ENCODE measurements at places on chromosomes 1 and 21. TPM values are rescaled to one million over a fixed set of nuclear protein-coding genes. Genes with fewer than 3 reads are reported as not detected.

GRCh38 chr21:27631471-27631870, 664.6 kb upstream of the ADAMTS5 start:
- no peak overlapping the region for H3K4me3 ChIP-seq
- no peak for DNase-seq
- no peaks in the 10 kb centered on the region for H3K36me3 ChIP-seq
- no peak overlapping the region for H3K27ac ChIP-seq
- H3K27me3 ChIP-seq = no peaks in the 10 kb centered on the region

- no peaks in the 10 kb centered on the region for H3K4me1 ChIP-seq
- DNase-seq = no peak
- H3K36me3 ChIP-seq = no peaks in the 10 kb centered on the region
- no peak overlapping the region for H3K4me3 ChIP-seq
- H3K27ac ChIP-seq = no peak overlapping the region
- no peaks in the 10 kb centered on the region for H3K27me3 ChIP-seq
These were observed 37.7 kb upstream of the LRP8 start for GRCh38 chr1:53365437-53366063.

GRCh38 chr21:35563885-35564451, 496.4 kb downstream of the SETD4 start:
- no peaks in the 10 kb centered on the region for H3K27me3 ChIP-seq
- H3K36me3 ChIP-seq = no peaks in the 10 kb centered on the region
- H3K27ac ChIP-seq = no peak overlapping the region
- H3K4me1 ChIP-seq = no peaks in the 10 kb centered on the region
- no peak for DNase-seq

GRCh38 chr1:61143821-61144424, 61.6 kb downstream of the NFIA start:
- no peaks in the 10 kb centered on the region for H3K27me3 ChIP-seq
- H3K4me3 ChIP-seq = no peak overlapping the region
- H3K27ac ChIP-seq = no peak overlapping the region
- DNase-seq = no peak
- peaks cover 8% of the 10 kb centered on the region for H3K4me1 ChIP-seq

- H3K27me3 ChIP-seq = no peaks in the 10 kb centered on the region
- no peak for DNase-seq
- H3K36me3 ChIP-seq = no peaks in the 10 kb centered on the region
These were observed 10.4 kb downstream of the LGALS8 start for GRCh38 chr1:236534151-236534651.

GRCh38 chr1:116390195-116390594, 17.2 kb downstream of the ATP1A1 start:
- H3K4me3 ChIP-seq = no peak overlapping the region
- H3K36me3 ChIP-seq = peaks cover 61% of the 10 kb centered on the region
- no peak for DNase-seq
- H3K4me1 ChIP-seq = no peaks in the 10 kb centered on the region

- H3K36me3 ChIP-seq = no peaks in the 10 kb centered on the region
- H3K27me3 ChIP-seq = no peaks in the 10 kb centered on the region
- H3K4me3 ChIP-seq = no peak overlapping the region
- DNase-seq = no peak
- no peaks in the 10 kb centered on the region for H3K4me1 ChIP-seq
These were observed 73.5 kb upstream of the VCAM1 start for GRCh38 chr1:100646001-100646400.

GRCh38 chr1:1324524-1325287, at the start of the genes CPTP and INTS11:
Gene CPTP (plus strand): TSS chr1:1324802. CDS start chr1:1326911, 2,109 bp downstream.
Gene INTS11 (minus strand): TSS chr1:1324660. CDS start chr1:1324608, 52 bp downstream.
- peaks cover 9% of the 10 kb centered on the region for H3K36me3 ChIP-seq
- DNase-seq = peak; percentile 94
- H3K4me1 ChIP-seq = peaks cover 13% of the 10 kb centered on the region
- H3K27me3 ChIP-seq = no peaks in the 10 kb centered on the region

DNA sequence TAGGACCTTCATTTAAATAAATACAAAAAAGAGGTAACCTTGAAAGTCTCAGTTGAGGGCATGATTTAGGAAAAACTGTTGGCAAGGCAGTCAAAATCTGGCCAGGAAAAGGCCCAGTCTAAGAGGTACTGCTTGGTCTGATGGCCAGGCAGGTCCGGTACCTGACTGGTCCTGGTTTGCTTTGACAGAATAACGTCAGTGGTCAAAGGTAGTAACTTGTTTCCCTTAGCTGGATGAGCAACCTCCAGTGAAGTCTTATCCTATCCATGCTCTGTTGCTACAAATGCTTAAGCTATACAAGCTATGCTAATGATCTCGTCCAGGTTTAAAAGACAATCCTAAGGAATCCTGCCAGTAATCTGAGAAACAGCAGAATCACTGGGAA, 85.0 kb downstream of the PGBD5 start:
- no peaks in the 10 kb centered on the region for H3K36me3 ChIP-seq
- peaks cover 3% of the 10 kb centered on the region for H3K4me1 ChIP-seq
- no peaks in the 10 kb centered on the region for H3K27me3 ChIP-seq
- H3K4me3 ChIP-seq = no peak overlapping the region
- no peak overlapping the region for H3K27ac ChIP-seq

GRCh38 chr21:38721055-38721454, 84.7 kb upstream of the ETS2 start:
- no peak for DNase-seq
- no peak overlapping the region for H3K27ac ChIP-seq
- H3K4me3 ChIP-seq = no peak overlapping the region

GRCh38 chr1:45331436-45332345, 5.0 kb downstream of the HPDL start:
- no peak overlapping the region for H3K27ac ChIP-seq
- H3K4me1 ChIP-seq = peaks cover 20% of the 10 kb centered on the region
- H3K27me3 ChIP-seq = no peaks in the 10 kb centered on the region
- no peak for DNase-seq

- no peaks in the 10 kb centered on the region for H3K36me3 ChIP-seq
- DNase-seq = no peak
- no peaks in the 10 kb centered on the region for H3K27me3 ChIP-seq
These were observed 219.5 kb downstream of the TPR start for GRCh38 chr1:186155594-186155993.

DNA sequence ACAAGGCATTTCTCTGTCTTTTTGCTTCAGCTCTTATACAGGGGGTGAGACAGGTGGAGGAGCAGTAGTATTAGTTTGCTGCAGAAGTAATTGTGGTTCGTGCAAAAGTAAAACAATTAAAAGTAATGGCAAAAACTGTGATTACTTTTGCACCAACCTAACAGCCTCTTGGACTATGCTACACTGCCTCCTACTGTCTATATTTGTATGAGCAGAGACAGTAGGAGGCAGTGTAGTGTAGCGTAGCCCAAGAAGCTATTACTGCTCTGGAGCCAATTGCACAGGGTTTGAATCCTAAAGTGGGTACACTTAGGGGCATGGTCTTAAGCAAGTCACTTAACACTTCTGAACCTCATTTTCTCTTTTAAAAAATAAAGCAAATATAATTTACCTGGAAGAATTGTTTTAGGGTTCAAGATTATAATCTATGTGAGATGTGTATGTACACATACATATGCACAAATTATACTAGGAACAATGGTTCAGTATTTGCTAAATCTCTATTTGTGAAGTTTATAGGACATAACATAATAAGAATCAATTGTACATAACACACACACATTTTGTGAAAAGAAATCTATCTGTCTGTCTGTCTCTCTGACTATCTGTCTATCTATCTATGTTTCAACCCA, 103.8 kb downstream of the BRINP3 start:
- H3K4me1 ChIP-seq = no peaks in the 10 kb centered on the region
- no peaks in the 10 kb centered on the region for H3K27me3 ChIP-seq
- H3K27ac ChIP-seq = no peak overlapping the region
- DNase-seq = no peak

- H3K36me3 ChIP-seq = no peaks in the 10 kb centered on the region
- DNase-seq = no peak
- H3K4me3 ChIP-seq = no peak overlapping the region
- H3K27ac ChIP-seq = no peak overlapping the region
These were observed 22.8 kb upstream of the CD2 start for GRCh38 chr1:116731439-116731838.

- DNase-seq = no peak
- no peak overlapping the region for H3K4me3 ChIP-seq
- H3K36me3 ChIP-seq = no peaks in the 10 kb centered on the region
These were observed 6.7 kb downstream of the PFDN2 start for GRCh38 chr1:161111117-161111516.

DNA sequence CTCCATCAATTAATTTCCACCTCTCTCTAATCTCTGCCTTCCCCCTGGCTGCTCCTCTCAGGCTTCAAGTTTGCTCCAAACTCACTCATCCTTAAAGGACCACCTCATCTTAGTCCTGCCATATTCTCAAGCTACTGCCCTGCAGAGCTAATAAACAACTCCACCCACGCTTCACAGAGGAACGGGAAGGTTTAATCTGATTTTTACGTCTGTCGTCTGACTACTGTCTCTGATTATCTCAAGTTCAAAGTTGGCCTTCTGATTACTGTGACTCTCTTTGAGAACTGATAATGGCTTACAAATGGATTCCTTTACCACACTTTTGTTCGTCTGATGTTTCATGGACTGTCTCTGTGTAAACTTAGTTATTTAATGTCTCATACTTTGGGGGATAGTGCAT, 7.6 kb upstream of the CPT2 start:
- no peak overlapping the region for H3K4me3 ChIP-seq
- no peaks in the 10 kb centered on the region for H3K36me3 ChIP-seq
- H3K27ac ChIP-seq = no peak overlapping the region
- H3K4me1 ChIP-seq = no peaks in the 10 kb centered on the region
- no peak for DNase-seq

DNA sequence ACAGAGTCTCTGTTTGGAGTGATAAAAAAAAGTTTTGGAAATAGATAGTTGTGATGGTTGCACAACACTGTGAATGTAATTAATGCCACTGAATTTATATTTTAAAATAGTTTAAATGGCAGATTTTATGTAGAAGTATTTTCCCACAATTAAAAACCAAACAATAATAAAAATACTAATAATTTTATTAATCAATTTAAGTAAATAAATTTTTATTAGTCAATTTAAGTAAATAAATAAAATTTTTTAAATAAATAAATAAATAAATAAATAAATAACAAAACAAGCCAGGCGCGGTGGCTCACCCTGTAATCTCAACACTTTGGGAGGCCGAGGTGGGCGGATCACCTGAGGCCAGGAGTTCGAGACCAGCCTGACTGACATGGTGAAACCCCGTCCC, 4.9 kb upstream of the KDF1 start:
- no peak overlapping the region for H3K27ac ChIP-seq
- DNase-seq = no peak
- H3K27me3 ChIP-seq = no peaks in the 10 kb centered on the region
- no peak overlapping the region for H3K4me3 ChIP-seq
- no peaks in the 10 kb centered on the region for H3K4me1 ChIP-seq

GRCh38 chr1:78682496-78682895, 32.9 kb downstream of the IFI44 start:
- H3K27me3 ChIP-seq = no peaks in the 10 kb centered on the region
- H3K36me3 ChIP-seq = no peaks in the 10 kb centered on the region
- no peak overlapping the region for H3K4me3 ChIP-seq
- H3K4me1 ChIP-seq = no peaks in the 10 kb centered on the region
- H3K27ac ChIP-seq = no peak overlapping the region
- DNase-seq = no peak

DNA sequence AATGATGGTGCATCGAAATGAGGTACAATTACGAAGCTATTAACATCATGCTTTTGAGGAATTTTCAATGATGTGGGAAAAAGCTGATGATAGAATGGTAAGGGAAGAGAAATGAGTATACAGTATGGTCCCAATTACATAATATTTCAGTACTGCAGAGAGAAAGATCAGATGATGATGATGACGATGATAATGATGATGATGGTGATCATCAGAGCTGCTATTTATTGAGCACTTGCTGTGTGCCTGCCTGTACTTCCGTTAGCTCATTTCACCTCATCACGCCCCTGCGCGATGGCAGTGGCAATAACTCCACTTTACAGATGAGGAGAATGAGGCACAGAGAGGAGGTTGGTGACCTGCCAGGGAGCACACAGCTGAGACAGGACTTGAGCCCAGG, 620.8 kb downstream of the MATN1 start:
- no peak overlapping the region for H3K4me3 ChIP-seq
- H3K27ac ChIP-seq = no peak overlapping the region
- no peaks in the 10 kb centered on the region for H3K4me1 ChIP-seq
- H3K36me3 ChIP-seq = no peaks in the 10 kb centered on the region

- H3K27me3 ChIP-seq = no peaks in the 10 kb centered on the region
- no peaks in the 10 kb centered on the region for H3K36me3 ChIP-seq
- no peak overlapping the region for H3K27ac ChIP-seq
- H3K4me1 ChIP-seq = no peaks in the 10 kb centered on the region
These were observed 362.4 kb upstream of the PKN2 start for GRCh38 chr1:88321706-88322105.

DNA sequence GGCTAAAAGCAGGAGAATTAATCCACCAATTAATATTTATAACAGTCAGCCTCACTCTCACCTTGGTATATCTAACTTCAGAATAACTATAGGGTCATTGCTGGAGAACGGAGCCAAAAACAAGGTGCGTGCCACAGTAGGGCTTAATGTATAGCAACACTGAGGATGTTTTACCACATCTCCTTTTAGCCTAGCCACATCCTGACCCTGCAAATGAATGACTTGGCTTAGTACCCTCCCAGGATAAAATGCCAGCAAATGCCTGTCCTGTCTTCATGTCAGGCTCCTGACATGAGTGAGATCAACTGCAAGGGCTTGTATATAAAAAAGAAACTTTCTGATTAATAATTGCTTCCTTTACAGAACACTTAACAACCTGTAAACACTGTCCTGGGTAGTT, 2.7 kb upstream of the CDC42BPA start:
- no peaks in the 10 kb centered on the region for H3K27me3 ChIP-seq
- no peak for DNase-seq
- H3K4me1 ChIP-seq = no peaks in the 10 kb centered on the region
- H3K4me3 ChIP-seq = no peak overlapping the region

GRCh38 chr1:60228041-60228491, 154.5 kb upstream of the C1orf87 start:
- H3K27me3 ChIP-seq = no peaks in the 10 kb centered on the region
- H3K4me3 ChIP-seq = no peak overlapping the region
- no peaks in the 10 kb centered on the region for H3K36me3 ChIP-seq
- H3K4me1 ChIP-seq = no peaks in the 10 kb centered on the region

GRCh38 chr1:216896146-216896545, 172.9 kb upstream of the ESRRG start:
- no peak for DNase-seq
- H3K4me3 ChIP-seq = no peak overlapping the region
- H3K27me3 ChIP-seq = no peaks in the 10 kb centered on the region
- no peaks in the 10 kb centered on the region for H3K36me3 ChIP-seq
- no peaks in the 10 kb centered on the region for H3K4me1 ChIP-seq

GRCh38 chr1:163410073-163410999, 88.6 kb downstream of the NUF2 start:
- no peak overlapping the region for H3K4me3 ChIP-seq
- no peak overlapping the region for H3K27ac ChIP-seq
- no peaks in the 10 kb centered on the region for H3K36me3 ChIP-seq
- no peaks in the 10 kb centered on the region for H3K27me3 ChIP-seq

The OR2L5 gene
- not detected for total RNA-seq

The HRNR gene
- total RNA-seq = not detected

The TEX38 gene
- total RNA-seq = not detected

The KRTAP21-2 gene
- not detected for total RNA-seq

The ZFP69B gene
- 8.2 TPM for total RNA-seq

The TDRD5 gene
- 1.3 TPM for total RNA-seq

The MEX3A gene
- total RNA-seq = 52.4 TPM

The AMIGO1 gene
- 2.7 TPM for total RNA-seq

The CTXND2 gene
- not detected for total RNA-seq

Data from H1 (cell line).